H1 (cell line): ENCODE measurements at places on chromosomes 12 and 14.

DNA sequence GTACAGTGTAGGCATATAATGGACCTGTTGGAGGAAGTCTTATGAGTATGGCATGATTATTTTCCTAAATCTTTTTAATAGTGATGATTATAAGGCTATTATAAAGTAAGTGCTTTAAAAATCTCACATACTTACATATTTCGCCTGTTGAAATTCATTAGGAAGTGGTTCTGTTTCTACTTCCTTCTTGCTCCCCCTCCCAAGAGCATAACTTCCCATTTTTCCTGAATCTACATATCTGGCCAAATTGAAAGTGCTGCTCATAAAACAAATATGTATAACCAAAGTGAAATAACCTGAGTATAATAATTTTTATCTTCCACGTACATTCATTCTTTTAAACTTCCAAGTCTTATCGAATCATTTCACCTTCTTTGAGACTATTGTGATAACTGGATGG lies 455.6 kb upstream of the SEL1L start:
- DNase-seq, result no peak
- H3K4me1 ChIP-seq, result no peaks in the 10 kb centered on the region
- no peak overlapping the region for H3K4me3 ChIP-seq
- no peaks in the 10 kb centered on the region for H3K27me3 ChIP-seq
- H3K36me3 ChIP-seq, result no peaks in the 10 kb centered on the region

DNA sequence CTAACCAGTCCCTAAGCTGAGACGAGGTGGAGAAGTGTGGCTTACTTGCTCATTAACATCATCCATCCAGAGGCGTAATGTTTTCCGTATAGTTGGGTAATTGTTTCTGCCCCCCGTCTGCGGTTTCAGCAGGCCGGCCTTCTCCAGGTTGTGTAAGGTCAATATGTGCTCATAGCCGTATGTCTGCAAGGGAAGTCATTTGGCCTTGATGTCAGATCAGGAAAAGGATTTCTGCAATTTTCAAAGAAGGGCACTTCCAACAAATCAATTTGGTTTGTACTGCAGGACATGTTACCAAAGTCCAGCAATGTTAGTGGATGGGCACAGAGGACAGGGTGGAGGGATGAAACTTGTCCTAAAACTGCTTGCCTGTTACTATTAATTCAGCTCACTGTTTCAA lies 9.9 kb upstream of the DIABLO start:
- H3K27ac ChIP-seq, result no peak overlapping the region
- peaks cover 4% of the 10 kb centered on the region; the same call in 1 of the 2 replicates for H3K36me3 ChIP-seq
- H3K27me3 ChIP-seq, result no peaks in the 10 kb centered on the region
- no peak for DNase-seq

- H3K36me3 ChIP-seq, result no peaks in the 10 kb centered on the region
- DNase-seq, result no peak
- no peaks in the 10 kb centered on the region for H3K27me3 ChIP-seq
- no peaks in the 10 kb centered on the region for H3K4me1 ChIP-seq
Observed at GRCh38 chr14:45905672-45906071, 652.7 kb upstream of the MIS18BP1 start.

GRCh38 chr12:70157099-70157498 lies 86.1 kb upstream of the CNOT2 start:
- H3K27me3 ChIP-seq, result no peaks in the 10 kb centered on the region
- no peaks in the 10 kb centered on the region for H3K36me3 ChIP-seq
- no peaks in the 10 kb centered on the region for H3K4me1 ChIP-seq
- DNase-seq, result no peak

DNA sequence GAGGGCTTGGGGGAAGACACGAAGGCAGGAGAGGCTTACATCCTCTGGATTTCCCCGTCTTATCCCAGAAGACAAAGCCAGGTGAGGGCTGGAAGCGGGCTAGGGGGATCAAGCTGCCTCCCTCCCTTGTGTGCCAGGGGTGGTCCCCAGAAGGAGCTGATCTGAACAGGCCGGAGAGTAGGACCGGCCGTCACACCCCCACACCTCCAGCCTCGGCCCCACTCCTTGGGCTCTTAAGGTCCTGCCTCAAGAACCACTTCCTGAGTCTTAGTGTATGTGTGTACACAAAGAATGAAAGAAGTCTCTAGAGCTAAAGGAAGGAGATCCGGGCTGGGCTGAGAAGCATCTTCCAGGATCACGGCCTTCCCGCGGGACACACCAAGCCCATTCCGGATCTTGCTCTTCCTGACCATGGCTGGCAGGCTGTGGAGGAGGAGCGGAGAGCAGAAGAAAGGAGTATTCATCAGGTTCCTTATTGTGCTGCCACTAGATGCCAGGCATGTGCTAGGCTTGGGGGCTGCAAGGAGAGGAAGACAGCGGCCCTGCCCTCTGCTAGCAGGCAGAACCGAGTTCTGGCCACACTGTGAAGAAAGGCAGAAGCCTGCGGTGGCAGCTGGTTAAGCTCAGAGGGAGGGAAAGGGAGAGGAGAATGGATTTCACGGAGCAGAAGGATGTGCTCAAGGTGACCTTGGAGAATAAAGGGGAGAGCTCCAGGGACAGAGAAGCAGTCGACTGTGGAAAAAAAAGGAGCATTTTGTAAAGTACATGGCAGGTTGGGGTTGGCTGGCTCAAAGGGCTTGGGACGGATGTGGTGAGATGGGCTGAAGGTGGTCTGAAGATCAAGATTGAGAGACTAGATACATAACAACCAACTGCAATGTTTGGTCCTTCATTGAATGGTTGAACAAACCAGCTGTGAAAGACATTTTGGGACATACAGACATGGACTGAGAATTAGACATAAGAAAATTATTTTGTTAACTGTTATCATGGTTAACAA lies 1.3 kb upstream of the CD63 start:
- H3K36me3 ChIP-seq, result peaks cover 4% of the 10 kb centered on the region; the same call in 1 of the 2 replicates
- H3K27me3 ChIP-seq, result no peaks in the 10 kb centered on the region
- no peak overlapping the region for H3K27ac ChIP-seq
- H3K4me3 ChIP-seq, result peak overlapping the region; percentile 93
